ENCODE measurements at places on chromosomes 13 and 19.
A peak's percentile ranks its signal among the peaks of the same experiment; 100 is the strongest.

- no peak for DNase-seq
These were observed 21.2 kb downstream of the RANBP3 start for GRCh38 chr19:5956728-5957127.

- DNase-seq = no peak
These were observed 4.9 kb upstream of the EBI3 start for GRCh38 chr19:4224470-4224869.

- DNase-seq = peak; percentile 28
These were observed 29.1 kb downstream of the CEBPG start for GRCh38 chr19:33402421-33403220.

DNA sequence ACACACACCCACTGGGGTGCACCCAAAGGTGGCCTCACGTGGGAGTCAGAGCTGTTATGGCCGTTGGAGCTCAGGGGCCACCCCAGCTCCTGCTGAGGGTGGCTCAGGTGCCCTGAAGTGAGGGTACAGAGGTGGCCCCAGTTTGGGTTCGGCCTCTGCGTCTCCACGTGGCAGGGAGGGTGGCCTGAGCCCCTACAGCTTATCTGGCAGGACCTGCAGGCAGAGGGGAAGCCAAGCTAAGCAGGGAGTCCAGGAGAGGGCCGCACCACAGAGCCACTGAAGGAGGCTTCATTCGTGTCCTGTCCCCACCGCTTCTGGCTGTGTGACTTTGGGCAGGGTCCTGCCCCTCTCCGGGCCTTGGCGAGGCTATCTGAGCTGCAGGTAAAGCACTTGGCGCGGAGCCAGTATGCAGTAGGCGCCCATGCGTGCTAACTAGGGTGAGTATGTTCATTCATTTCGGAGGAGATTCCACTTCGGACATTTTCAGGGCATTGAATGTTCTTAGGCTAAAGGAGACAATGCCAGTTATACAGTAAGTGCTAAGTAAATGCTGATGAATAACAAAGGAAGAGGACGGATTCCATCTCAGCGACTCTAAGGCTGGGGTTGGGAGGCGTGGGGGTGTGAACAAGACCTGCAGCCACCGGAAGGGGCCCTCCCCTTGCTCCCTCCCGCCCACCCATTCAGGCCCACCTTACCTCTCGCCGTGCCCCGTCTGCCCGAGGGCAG lies 4.9 kb downstream of the REX1BD start:
- DNase-seq = no peak

DNA sequence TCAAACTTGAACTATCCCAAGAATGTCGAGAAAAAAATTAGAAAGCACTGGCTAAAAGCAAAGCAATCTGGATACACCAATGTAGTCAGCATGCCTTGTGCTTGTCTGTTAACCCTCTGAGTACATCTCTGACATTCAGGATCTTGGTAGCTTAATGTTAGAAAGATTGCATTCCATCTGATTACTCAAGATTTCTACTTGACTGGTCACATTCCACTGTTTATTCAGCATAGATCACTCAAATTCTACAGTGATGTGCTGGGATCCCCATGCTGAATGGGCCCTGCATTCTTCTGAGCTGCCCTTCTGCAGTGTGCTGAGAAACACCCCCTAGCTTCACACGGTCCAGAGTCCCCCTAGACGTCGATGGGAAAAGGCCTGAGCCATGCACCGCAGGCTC lies 295.4 kb upstream of the MAB21L1 start:
- no peak for DNase-seq

DNA sequence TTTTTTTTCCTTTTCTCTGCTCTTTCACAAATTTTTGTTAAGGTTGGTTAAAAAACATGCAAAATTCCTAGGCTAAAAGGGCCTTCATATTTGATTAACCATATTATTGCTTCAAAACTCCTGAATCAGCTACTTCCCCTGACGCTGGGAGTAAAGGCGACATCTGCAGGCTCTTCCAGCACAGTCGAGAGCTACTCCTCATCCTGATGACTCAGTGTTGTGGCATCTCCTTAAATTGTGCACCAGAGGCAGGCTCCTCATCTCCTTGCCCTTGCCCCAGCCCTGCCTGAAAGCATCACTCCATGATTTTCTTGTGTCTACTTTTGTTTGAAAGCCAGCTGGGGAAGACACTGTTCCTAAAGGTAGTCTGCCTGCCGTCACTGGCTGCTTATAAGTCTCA lies 24.5 kb upstream of the SOX1 start:
- peak; percentile 39 for DNase-seq

GRCh38 chr19:47257411-47258169 lies 1.3 kb downstream of the CCDC9 start:
- peak; percentile 54 for DNase-seq

- peak; percentile 98 for DNase-seq
These were observed at the start of gene ERCC5 for GRCh38 chr13:102845630-102846260. Gene ERCC5 (plus strand): TSS chr13:102846032. CDS start chr13:102846267, 235 bp downstream.

- no peak for DNase-seq
These were observed 165.2 kb downstream of the TDRD3 start for GRCh38 chr13:60562096-60562780.

GRCh38 chr13:64871742-64872141 lies 2358.4 kb downstream of the PCDH9 start:
- DNase-seq = no peak

- DNase-seq = no peak
These were observed 9.7 kb downstream of the ADAMTS10 start for GRCh38 chr19:8600816-8601215.

DNA sequence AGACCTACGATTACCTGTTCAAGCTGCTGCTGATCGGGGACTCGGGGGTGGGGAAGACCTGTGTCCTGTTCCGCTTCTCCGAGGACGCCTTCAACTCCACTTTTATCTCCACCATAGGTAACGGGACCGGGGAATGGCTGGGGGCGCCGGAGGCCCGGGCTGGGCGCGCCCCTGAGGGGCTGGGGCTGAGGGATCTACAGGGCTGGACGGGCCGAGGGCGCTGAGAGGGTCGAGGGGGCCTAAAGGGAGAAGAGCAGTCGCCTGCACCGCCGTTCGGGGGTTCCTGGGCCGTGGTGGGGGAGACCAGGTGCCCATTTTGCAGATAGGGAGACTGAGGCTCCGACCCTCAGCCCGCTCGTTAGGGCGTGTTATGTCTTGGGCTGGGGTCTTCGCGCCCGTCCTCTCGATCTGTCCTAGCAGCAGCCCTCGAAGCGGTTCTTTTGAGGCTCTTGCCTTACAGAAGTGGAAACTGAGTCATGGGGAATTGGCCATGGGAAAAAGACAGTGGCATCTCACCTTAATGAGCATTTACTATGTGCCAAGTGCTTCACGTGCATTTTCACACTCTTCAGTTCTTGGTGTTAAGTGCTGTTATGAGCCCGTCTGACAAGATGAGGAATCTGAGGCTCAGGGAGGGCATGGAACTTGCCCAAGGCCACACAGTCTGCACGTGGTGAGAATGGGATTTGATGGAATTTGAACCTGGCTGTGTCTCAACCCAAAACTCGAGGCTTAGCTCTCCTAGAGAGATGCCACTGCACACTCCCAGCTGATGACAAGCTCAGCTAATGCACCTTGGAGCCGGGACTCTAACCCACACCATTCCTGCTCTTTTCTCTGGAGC lies 442 bp downstream of the RAB8A start:
- DNase-seq = no peak

DNA sequence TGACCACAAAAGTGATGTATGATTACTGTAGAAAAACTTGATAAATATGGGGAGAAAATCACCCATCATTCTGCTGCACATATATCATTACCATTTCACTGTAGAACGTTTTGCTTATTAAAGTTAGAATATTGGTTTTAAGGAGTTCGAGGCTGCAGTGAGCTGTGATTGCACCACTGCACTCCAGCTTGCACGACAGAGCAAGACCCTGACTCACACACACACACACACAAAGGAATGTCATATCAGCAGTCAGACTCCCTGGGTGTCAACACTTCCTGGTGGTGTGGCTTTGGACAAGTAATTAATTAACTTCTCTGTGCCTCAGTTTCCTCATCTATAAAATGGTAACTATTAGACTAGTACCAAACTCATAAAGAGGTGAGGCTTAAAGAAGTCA lies 11.3 kb upstream of the PNMA8A start:
- DNase-seq = no peak

DNA sequence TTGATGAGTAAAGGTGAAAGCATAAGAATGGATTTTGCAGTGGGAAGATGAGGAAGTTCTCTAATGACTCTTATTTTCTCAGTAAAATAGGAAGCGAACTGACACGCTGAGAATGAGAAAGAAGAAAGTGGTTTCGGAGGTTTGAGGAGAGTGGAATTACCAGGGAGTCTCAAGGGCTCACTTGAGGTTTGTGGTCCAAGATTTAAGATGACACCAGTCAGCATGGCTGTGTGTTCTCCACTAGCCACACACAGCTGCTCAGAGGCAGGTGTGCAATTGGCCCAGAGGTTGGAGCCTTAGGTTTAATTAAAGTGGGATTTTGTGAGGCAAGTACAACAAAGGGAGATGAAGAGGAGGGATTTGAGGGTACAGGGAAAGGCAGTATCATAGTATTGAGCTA lies 99.6 kb upstream of the NBEA start:
- peak; percentile 3 for DNase-seq

DNA sequence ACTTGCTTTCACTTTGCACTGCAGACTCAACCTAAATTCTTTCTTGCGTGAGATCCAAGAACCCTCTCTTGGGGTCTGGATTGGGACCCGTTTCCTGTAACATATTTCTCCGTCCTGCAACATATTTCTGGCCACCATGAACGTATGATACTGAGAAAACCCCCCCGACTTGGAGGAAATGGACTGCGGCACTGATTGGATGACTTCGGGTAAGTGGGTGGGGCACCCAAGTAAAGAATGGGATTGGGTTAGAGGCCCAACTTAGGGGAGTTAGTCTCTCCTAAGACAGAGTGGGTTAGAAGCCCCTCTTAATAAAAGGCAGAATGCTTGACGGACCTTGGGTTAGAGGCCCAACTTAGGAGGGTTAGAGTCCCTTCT lies 690.4 kb downstream of the UQCRFS1 start:
- no peak for DNase-seq

DNA sequence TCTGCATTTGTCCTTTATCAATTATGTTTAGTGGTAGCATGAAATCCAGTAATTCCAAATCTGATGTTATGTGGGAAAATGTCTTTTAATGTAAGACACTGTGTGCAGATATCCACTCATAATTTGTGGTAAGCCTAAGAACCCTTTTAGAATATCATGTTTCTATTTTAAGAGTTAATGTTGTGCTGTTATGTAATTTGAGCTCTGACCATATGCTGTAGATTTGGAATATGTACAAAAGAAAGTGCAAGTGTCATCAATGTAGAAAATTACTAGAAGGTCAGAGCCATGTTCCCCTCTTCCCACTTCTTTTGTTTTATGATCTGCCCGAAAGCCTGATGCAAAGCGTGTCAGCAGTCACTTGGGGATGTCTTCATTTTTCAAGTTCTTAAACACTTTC lies 44.5 kb downstream of the SCEL start:
- no peak for DNase-seq

DNA sequence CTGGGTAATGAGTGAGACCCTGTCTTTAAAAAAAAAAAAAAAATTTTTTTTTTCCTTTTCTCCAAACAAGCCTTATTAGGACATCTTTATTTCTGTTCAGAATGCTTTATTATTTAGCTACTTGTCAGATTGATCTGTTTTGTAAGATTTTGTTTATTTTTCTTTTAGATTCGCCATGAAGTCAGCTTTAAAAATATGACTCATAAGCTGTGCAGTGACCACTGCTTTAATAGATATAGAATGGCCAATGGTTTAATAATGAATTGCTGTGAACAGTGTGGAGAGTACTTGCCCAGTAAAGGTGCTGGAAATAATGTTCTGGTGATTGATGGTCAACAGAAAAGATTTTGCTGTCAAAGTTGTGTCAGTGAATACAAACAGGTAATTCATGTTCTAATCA lies 47.7 kb downstream of the ZMYM2 start:
- no peak for DNase-seq

- no peak for DNase-seq
These were observed 123.4 kb upstream of the MCF2L start for GRCh38 chr13:112845511-112846144.

GRCh38 chr19:2109046-2109864 lies 12.5 kb downstream of the IZUMO4 start:
- DNase-seq = no peak

- DNase-seq = no peak
These were observed 1692.0 kb downstream of the SLITRK5 start for GRCh38 chr13:89363144-89363543.

GRCh38 chr19:32223595-32224370 lies 121.6 kb upstream of the ZNF507 start:
- no peak for DNase-seq

GRCh38 chr13:113373811-113374485 lies 10.0 kb upstream of the GRTP1 start:
- no peak for DNase-seq

DNA sequence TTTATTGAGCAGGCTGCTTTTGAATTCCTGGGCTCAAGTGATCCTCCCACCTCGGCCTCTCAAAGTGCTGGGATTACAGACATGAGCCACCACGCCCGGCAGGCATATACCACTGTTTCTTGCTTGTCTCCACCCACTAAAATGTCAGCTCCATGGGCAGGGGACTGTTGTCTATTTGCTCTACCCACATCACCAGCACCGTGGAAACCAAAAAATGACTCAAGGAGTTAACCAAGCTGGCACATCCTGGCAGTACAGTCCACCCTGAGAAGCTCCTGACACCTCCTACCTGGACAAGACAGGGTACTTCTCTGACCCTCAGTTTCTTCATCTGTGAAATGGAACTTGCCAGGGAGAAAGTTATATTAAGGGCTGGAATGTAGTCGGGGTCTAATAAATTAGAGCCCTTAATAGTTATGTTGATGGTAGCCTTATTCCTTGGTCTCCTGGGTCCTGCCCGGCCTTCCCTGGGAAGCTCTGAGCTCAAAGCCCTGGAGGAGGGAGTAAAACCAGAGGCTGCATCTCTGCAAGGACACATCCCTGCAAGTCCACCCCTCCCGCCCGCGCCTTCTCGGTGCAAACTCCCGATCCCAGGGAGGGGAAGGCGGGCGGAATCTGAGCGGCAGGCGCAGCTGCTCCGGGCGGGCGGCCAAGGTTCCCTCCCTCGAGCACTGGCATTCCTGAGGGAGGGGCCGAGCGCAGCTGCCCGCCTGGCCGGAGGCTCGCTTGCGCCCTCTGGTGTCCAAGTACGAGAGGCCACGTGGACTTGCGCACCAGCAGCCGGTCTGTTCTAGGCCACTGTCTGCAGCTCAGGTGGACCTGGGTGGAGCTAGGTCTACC lies 14.1 kb downstream of the RDH8 start:
- DNase-seq = peak; percentile 93

DNA sequence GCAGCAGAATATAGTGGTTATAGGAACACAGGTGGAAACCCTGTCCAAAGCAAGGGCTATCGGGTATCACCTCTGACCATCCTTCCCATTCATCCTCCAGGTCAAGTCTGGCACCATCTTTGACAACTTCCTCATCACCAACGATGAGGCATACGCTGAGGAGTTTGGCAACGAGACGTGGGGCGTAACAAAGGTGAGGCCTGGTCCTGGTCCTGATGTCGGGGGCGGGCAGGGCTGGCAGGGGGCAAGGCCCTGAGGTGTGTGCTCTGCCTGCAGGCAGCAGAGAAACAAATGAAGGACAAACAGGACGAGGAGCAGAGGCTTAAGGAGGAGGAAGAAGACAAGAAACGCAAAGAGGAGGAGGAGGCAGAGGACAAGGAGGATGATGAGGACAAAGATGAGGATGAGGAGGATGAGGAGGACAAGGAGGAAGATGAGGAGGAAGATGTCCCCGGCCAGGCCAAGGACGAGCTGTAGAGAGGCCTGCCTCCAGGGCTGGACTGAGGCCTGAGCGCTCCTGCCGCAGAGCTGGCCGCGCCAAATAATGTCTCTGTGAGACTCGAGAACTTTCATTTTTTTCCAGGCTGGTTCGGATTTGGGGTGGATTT lies 2.1 kb upstream of the RAD23A start:
- DNase-seq = peak; percentile 52
